ENCODE measurements at places on chromosomes 4 and X.

- DNase-seq, result peak; percentile 51
Measured at GRCh38 chr4:40305328-40306170, 29.6 kb upstream of the CHRNA9 start.

GRCh38 chrX:154824638-154825037 is 9.8 kb downstream of the SMIM9 start:
- no peak for DNase-seq

- DNase-seq, result no peak
Measured at GRCh38 chr4:139146926-139147629, 29.9 kb downstream of the ELF2 start.

- DNase-seq, result no peak
Measured at GRCh38 chrX:31336419-31336818, 264.6 kb upstream of the FTHL17 start.

DNA sequence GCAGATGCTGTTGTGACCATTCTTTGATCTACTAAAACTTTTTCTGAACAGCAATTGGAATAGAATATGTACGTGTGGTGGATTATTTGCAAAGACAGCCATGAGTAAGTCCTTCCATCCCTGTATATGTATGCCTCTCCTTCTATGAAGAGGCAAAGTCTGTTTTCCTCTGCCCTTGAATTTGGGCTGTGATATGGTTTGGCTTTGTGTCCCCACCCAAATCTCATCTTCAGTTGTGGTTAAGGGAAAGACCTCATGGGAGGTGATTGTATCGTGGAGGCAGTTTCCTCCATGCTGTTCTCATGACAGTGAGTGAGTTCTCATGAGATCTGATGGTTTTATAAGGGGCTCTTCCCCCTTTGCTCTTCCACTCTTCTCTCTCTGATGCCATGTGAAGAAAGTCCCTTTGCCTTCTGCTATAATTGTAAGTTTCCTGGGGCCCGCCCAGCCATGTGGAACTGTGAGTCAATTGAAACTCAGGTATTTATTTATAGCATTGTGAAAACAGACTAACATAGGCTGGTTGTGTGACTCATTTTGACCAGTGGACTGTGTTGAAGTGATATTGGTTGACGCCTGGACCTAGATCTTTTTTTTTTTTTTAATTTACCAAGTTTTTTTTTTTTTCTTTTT is 108.3 kb upstream of the CAMK2D start:
- DNase-seq, result peak; percentile 47

DNA sequence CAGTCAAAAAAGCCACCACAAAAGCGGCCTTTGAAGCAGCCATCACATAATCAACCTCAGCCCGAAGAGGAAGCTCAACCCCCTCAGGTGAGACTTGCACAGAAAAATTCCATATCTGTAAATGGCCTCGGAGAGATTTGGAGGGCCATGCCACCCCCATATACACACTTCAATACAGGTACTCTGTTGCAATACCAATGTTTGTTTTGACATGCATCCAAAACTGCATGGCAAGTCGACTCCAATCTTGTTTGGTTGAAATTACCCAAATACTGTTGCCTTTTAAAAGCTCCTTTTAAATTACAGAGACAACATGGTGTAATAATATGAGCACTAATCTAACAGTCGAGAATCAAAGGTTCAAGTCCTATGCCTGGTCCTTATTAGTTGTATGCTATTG is 5.9 kb downstream of the ENAM start:
- DNase-seq, result no peak

DNA sequence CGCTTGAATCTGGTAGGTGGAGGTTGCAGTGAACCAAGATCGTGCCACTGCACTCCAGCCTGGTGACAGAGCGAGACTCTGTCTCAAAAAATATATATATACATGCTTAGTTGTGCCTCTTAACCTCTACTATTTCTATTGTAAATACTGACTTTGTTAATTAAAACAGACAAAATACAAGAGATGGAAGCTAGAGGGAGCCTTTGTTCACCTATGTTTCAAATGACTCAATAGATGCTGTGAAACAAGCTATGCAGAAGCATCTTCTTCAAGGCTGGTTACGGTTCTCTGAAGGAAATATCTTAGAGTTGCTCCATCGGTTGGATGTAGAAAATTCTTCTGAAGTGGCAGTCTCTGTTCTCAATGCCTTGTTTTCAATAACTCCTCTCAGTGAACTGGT is 6.2 kb downstream of the NCAPG start:
- DNase-seq, result no peak

DNA sequence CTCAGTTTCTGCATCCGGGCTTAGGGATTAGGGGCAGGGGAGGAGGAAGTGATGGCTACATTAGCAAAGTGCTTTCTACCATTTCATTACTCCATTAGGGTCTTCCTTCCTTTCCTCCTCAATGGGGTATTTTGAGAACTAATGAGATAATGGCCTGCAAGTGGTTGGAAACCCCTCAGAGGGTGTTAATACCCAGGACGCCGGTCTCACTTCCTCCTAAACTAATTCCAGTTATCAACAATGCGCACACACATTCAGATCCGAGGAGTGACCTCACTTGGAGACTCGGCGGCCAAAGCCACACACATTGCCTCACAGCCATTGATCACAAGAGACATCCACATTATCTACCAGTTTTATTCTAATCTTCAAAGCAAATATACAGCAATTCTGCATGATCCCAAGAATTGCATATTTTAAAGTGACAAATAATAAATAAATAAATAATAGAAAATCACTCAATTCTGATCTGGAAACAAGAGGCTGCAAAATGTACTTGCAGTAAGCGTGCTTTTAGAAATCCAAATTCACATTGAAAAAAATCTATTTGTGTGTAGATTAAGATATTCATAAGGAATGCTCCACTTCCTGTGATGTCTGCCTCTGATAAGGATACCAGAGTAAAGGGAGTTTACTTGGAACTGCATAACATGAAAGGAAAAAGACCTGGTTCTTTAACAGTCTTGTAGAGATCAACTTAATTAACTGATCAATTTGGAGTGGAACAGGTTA is 329.1 kb downstream of the FBXW7 start:
- DNase-seq, result no peak

GRCh38 chrX:132631579-132632232 is 142.9 kb upstream of the MBNL3 start:
- no peak for DNase-seq

DNA sequence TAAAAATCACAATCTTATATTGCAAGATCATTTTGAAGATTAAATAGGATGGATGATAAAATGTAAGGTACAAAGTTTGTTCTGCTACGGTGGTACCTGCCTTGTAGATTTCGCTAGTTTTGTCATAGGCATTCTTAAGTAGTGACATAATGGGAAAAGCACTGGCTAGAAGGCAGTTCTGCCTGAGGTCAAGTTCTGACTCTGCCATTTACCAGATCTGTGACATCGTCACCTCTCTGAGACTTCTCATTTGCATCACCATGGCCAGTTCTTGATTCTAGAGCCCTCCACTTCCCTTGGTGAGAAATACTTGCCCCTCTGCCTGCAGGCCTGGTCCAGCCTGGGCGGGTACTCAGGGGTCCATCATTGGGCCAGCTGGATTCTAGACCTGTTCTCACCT is 85.2 kb downstream of the HS3ST1 start:
- DNase-seq, result no peak

- no peak for DNase-seq
Measured at GRCh38 chr4:74044677-74045076, 6.2 kb upstream of the CXCL3 start.

DNA sequence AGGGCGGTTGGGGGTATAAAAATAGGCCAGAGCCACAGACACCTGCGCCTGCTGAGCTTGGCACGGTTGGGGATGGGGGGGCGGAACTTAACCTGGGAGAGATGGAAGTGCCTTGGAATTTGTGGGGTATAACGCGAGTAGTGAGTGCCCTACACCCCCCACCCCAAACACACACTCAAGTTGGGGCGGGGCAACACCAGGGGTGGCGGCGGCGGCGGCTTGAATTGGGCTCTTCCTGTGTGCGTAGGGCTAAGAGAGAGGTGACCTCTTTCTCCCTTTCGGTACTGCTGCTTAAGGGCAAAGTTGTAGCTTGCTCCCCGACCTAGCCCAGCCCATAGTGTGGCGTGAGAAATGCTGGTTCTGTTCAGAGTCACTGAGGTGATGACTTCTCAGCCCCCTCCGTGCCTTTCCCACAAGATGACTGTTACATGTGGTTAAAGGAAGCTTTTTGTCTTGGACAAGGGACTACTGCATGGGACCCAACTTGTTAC is 839 bp downstream of the STK26 start:
- DNase-seq, result no peak

- no peak for DNase-seq
Measured at GRCh38 chrX:63283348-63283747, 67.8 kb downstream of the SPIN4 start.

- no peak for DNase-seq
Measured at GRCh38 chrX:15336023-15336413, 695 bp upstream of the PIGA start.

DNA sequence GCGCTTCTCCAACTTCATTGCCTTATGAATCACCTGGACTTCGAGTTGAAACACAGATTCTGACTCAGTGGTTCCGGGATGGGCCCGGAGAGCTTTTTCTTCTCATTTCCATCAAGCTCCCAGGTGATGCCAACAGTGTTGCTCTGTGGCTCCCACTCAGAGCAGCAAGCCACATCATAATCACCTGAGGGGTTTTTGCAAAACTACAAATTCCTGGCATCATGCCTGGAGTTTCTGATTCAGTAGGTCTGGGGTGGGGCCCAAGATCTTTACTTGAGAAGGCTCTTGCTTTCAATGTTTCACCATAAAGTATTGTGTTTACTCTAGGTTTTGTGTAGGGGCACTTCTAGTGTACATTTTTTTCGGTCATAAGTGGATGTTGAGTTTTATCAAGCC is 7.0 kb downstream of the MTM1 start:
- DNase-seq, result peak; percentile 53

DNA sequence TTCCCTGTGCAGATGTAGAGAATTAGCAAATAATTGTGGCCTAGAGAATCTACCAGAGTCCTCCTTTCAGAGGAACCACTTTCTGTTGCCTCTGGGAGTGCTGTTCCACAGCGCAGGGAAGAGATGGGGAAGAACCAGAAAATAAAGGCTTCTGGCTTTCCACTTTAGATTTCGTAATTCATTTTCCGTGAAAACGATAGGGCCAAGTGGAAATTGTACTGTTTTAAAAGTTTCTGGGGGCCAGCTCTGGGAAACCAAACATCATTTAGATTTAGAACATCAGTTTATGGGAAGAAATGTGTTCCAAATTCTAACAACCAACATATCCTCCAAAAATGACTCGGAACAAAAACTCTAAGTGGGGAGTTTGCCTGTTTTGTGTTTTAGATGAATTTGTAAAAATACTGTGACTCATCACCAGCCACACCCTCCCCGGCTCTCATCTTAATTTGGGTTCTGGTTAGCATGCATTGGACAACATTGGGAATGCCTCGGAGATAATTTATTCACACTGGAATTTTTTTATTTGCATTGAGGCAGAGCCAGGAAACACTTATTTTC is 65.2 kb upstream of the LNX1 start:
- DNase-seq, result no peak
